ENCODE measurements at places on chromosomes 1 and 21. TPM values are rescaled to one million over a fixed set of nuclear protein-coding genes. Genes with fewer than 3 reads are reported as not detected.

The PRKAA2 gene
- 77.9 TPM for total RNA-seq

The ETV3L gene
- total RNA-seq, result not detected

The LCE1F gene
- total RNA-seq, result not detected

The TFB2M gene
- total RNA-seq, result 18.0 TPM

The S100A1 gene
- total RNA-seq, result 2,065 TPM

The CA14 gene
- total RNA-seq, result 14.4 TPM

The EGLN1 gene
- 86.0 TPM for total RNA-seq

The UMODL1 gene
- total RNA-seq, result not detected

The LRRC38 gene
- total RNA-seq, result 0.38 TPM

The LRRC71 gene
- not detected for total RNA-seq

The HES2 gene
- not detected for total RNA-seq

The NKAIN1 gene
- total RNA-seq, result 0.14 TPM

The AADACL3 gene
- total RNA-seq, result not detected

The FMO4 gene
- 2.7 TPM for total RNA-seq

The NHLH1 gene
- not detected for total RNA-seq

The SPATA45 gene
- total RNA-seq, result not detected

The CFAP74 gene
- not detected for total RNA-seq

The CASQ2 gene
- 912 TPM for total RNA-seq

The C1orf167 gene
- 5.0 TPM for total RNA-seq

The SLC30A1 gene
- total RNA-seq, result 11.5 TPM

The LRRC40 gene
- 10.5 TPM for total RNA-seq

The ATP6V1G3 gene
- not detected for total RNA-seq

The EXTL1 gene
- total RNA-seq, result 11.2 TPM

The ACTL8 gene
- not detected for total RNA-seq

The S100A14 gene
- total RNA-seq, result 6.3 TPM

The OR2T2 gene
- not detected for total RNA-seq

The TSPEAR gene
- total RNA-seq, result 0.65 TPM

The CCDC185 gene
- not detected for total RNA-seq

The OPRD1 gene
- not detected for total RNA-seq

The CLCNKB gene
- 2.2 TPM for total RNA-seq

The KCNK1 gene
- total RNA-seq, result 25.4 TPM

The MIXL1 gene
- total RNA-seq, result not detected

The TAS1R1 gene
- not detected for total RNA-seq

The REG4 gene
- not detected for total RNA-seq

The AKR1A1 gene
- total RNA-seq, result 55.9 TPM

The CLCA1 gene
- not detected for total RNA-seq

The IL23R gene
- not detected for total RNA-seq

The CHRM3 gene
- total RNA-seq, result 0.35 TPM

The IFFO2 gene
- total RNA-seq, result 5.2 TPM

The TMEM201 gene
- total RNA-seq, result 17.4 TPM

The SPRR4 gene
- not detected for total RNA-seq

The F5 gene
- 16.6 TPM for total RNA-seq

The SRGAP2B gene
- total RNA-seq, result 11.3 TPM

The SLAMF9 gene
- not detected for total RNA-seq

The WNT9A gene
- 0.73 TPM for total RNA-seq

The RBP7 gene
- 39.3 TPM for total RNA-seq

The ALX3 gene
- not detected for total RNA-seq

All from Right ventricle myocardium inferior (tissue), 1 donor.